ENCODE measurements at places on chromosomes 5 and 9.

- no peak for DNase-seq
Observed at GRCh38 chr9:14339746-14340145, 25.8 kb upstream of the NFIB start.

- no peak for DNase-seq
Observed at GRCh38 chr5:53785924-53786323, 225.5 kb downstream of the NDUFS4 start.

DNA sequence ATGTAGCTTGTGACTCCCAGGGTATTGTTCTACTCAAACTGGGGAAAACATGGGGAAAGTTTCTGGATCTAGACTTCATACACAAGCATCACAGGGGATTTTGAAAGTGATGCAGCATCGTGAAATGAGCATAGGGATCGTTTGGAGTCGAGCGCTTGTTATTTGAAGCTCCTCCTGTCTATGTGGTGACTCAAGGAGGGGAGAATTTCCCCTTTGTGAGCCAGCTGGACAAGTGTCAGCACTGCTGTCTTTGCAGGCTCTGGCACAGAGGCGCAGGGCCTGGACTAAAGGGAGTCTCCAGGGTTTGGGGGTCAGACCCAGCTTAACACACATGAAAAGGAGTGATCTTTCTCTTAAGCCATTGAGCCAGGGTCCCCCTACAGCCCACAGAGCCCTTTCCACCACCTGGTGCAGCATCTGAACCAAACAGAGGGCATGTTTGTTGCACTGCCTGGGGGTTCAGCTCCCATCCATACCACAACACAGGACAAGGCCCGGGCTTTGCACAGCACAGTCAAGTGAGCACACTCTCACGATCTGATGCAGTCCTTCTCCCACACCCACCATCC, 51.0 kb downstream of the IRF1 start:
- no peak for DNase-seq

DNA sequence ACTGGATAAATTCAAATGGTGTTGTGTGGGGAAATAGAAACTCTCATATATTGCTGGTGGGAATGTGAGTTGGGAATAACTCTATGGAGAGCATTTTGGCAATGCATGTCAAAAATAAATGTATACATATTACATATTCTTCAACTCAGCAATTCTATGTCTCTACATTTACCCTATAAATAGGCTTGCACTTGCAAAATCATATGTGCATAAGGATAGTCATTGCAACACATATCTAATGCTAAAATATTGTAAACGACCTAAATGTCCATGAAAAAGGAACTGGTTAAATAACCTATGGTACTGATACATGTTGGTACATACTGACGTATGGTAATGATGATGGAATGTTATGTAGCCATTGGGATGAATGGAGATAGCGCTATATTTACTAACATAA, 94.5 kb upstream of the CHD1 start:
- no peak for DNase-seq

- DNase-seq: no peak
Observed at GRCh38 chr9:93376411-93376810, 75.1 kb upstream of the FAM120A start.

- DNase-seq: no peak
Observed at GRCh38 chr5:1431896-1432295, 13.3 kb downstream of the SLC6A3 start.

GRCh38 chr5:5464036-5464715, 41.7 kb downstream of the ICE1 start:
- DNase-seq: no peak

DNA sequence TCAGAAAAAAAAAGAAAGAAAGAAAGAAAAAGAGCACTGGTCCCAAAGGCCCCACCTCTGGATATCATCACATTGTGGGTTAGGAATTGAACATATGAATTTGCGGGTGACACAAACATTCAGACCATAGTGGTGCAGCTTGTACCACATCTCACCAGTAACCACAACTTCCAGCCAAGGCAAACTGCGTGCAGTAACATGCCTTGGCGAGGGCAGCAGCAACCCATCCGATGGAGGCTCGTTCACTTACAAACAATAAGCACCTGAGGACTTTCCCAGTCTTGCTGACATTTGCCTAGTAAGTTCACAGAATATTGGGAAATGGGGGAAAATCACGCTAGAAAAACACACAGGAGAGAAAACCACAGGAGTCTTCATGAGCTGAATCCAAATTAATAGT, 508.1 kb downstream of the ZNF608 start:
- DNase-seq: no peak

DNA sequence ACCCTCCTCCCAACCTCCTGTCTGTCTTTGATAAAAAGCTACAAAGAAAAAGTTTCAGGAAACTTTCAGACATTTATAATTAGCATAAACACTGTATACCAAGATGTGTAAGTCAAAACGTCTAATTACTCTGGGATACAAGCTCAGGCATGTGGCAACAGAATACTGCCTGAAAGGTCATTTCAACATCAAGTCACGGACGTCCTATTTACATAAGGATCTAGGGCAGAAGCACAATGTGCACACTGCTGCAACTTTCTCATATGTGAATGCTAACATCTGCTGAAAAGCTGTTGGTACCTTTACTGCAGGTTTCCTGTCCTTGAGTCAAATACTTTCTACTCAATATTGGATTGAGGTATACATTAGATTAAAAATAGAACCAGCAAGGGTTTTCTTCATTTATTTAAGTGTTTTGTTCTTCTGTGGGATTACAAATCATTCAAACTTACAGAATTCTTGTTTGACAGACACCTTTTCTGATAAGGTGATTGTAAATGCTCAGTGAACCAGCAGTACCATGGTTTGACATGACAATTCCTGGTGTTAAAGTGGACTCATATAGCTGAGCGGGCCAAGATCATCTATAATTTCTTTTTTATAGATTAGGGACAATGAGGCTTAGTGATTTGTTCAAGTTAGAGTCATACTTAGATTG, 36.8 kb downstream of the ELL2 start:
- DNase-seq: no peak

DNA sequence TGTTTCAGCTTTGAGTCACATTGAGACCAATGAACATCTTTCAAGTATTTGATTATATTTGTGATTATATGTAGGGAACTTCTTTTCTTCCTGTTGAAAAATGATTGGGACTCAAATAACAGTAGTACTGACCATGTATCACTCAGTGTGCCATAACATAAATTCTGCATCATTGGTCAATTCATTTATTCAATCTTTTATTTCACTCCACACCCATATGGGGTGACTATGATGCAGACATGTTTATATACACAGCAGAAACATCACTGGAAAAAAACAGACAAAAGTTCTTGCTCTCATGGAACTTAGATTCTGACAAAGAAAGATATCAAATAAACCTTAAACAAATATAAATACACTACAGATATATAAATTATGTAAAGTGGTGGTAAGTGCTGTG, 74.7 kb upstream of the ANXA1 start:
- DNase-seq: no peak

GRCh38 chr9:109203761-109204360, 36.8 kb upstream of the FRRS1L start:
- no peak for DNase-seq

DNA sequence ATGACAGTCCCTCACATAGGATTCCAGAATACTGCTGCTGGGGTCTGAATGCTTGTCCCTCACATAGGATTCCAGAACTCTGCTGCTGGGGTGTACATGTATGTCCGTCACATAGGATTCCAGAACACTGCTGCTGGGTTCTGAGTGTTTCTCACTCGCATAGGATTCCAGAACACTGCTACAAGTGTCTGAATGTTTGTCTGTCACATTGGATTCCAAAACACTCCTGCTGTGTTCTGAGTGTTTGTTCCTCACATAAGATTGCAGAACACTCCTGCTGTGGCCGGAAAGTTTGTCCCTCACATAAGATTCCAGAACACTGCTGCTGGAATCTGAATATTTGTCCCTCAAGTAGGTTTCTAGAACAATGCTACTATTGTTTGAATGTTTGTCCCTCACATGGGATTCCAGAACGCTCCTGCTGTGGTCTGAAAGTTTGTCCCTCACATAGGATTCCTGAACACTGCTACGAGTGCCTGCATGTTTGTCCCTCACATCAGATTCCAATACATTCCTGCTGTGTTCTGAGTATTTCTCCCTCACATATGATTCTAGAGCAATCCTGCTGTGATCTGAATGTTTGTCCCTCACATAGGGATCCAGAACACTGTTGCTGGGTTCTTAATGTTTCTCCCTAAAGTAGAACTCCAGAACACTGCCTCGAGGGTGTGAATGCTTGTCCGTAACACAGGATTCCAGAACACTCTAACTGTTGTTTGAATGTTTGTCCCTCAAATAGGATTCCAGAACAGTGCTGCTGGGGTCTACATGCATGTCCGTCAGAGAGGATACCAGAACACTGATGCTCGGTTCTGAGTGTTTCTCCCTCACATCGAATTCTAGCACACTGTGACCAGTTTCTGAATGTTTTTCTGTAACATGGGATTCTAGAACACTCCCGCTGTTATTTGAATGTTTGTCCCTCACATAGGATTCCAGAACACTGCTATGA, 200.4 kb downstream of the FOXD4L6 start:
- no peak for DNase-seq

DNA sequence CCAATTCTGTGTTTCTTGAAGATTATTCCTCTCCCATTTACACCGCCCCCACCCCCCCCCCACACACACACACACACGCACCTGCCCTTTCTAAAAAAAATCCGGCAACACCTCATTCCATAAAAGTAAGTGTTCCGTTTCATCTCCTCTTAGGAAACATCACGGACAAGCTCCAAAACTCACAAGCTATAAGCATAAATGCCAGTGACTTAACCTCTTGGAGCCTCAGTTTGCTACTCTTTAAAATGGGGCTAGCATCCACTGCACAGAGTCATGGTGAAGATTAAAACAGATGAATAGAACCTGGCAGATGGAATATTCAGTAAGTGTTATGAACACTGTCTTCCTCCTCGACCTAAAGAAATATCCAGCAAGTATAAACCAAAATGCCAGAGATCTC, 70.5 kb downstream of the PCDH1 start:
- no peak for DNase-seq

- no peak for DNase-seq
Observed at GRCh38 chr5:168097876-168098653, 193.4 kb upstream of the WWC1 start.

GRCh38 chr9:5854063-5854790, 21.3 kb upstream of the ERMP1 start:
- no peak for DNase-seq

GRCh38 chr5:6775571-6775970, 62.3 kb downstream of the TENT4A start:
- no peak for DNase-seq

DNA sequence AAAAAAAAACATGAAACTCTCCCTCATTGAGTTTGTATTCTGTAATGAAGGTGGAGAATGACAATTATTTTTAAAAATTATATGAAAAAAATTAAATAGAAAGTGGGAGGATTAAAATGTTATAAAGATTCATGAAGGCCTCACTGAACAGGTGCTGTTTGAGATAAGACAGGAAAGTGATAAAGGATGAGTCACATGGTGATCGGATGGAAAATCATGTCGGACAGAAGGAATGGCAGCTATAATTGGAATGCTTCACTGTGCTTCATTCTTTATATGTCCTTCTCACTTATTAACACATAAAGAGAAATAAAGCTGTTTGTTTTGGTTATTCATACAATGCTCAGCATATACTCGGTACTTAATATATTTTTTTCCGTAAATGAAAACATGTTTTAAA, 464.5 kb upstream of the RGMB start:
- no peak for DNase-seq

DNA sequence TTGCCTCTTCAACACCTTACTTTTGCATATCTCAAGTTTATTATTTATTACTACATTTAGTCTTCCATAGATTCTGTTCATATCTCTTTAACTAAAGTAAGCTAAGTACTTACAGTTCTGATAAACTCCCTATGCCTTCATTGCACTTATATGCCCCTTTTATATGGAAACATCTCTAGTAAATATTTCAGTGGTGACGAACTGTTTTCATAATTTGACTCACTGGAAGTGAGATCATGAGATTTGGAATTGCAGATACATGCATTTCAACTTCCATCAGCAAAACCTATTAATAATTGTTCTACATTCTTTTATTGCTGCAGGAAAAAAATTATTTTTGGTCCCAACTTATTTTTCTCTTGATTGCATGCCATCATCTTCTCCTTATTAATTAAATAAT, 263.5 kb downstream of the CD180 start:
- DNase-seq: no peak

DNA sequence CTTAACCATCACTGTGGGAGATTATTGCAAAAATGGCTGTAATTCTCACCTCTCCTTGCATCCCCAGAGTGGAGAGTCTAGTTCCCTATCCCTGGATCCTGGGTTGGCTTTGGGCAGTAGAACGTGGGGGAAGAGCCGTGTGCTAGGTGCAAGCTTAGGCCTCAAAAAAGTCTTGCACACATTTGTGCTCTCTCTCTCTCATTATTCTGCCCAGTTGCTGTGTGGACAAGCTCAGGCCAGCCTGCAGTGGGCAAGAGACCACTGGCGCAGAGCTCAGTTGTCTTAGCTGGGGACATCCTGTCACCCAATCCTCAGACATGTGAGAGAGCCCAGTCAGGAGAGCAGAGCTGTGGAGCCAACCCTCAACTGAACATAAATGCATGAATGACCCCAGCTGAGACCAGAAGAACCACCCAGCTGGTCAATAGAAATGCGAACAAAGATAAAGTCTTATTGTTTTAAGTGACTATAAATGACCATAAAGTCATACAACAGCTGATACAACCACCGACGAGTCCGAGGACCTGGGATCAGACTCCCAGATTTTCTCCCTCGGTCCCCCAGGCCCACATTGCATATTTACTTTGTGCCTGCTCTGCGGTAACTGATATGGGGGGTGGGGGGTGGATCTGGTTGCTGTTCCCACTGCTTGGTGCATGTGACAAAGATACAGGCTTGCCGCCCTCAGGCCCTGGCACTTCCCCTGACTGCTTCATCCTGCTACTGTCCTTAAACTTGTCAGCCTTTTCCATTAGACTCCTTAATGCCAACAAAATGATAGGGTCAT, 166.4 kb upstream of the MVB12B start:
- no peak for DNase-seq

DNA sequence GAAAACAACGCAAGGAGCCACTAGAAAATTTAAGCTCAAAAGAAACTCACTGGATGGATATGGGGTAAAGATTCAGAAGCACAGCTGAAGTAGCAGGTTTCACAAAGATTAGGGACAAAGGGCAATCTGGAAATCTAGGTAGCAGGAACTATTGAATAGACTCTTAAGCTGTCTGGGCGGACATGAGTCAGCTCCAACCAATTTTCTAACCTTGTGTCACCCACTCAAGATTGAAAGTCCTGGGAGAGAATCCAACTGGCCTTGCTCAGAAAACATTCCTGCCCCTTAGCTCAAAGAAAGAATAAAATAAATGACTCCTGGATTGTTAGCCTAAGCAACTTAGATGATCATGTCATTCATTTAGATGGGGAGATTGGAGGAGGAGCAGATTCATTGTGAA, 69.2 kb downstream of the STK32A start:
- DNase-seq: no peak

DNA sequence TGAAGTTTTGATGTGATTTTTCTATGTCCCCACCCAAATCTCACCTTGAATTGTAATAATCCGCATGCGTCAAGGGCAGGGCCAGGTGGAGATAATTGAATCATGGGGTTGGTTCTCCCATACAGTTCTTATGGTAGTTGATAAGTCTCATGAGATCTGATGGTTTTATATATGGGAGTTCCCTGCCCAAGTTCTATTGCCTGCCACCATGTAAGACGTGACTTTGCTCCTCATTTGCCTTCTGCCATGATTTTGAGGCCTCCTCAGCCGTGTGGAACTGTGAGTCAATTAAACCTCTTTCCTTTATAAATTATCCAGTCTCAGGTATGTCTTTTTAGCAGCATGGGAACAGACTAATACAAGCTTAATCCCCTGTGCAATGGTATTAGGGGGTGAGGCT, 25.5 kb upstream of the RAI14 start:
- DNase-seq: no peak
